Natural killer cell treated with Interleukin-12 subunit alpha and Interleukin-12 subunit beta and Interleukin-15 and Interleukin-18, amount 100 ng/mL, for 72 hours (primary cell): ENCODE measurements at places on chromosomes 4 and X.

DNA sequence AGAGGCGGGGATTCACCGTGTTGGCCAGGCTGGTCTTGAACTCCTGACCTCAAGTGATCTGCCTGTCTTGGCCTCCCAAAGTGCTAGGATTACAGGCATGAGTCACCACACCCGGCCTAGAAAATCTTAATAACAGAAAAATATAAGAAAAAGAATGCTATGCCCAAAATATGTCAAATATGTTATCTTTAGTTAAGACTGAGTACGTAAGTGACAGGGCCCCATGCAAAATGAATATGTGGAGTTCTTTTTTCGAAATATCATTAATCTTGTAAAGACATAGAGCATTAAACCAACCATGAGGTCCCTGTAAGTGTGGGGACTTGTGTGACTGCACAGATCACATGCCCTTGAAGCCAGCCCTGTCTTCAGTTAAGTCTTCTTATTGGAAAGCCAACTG, 8.9 kb upstream of the ZNF518B start:
- DNase-seq, result no peak

- no peak for DNase-seq
Observed at GRCh38 chr4:175421506-175421905, 390.6 kb downstream of the GPM6A start.

GRCh38 chr4:37139987-37140386, 104.6 kb upstream of the NWD2 start:
- DNase-seq, result no peak

- no peak for DNase-seq
Observed at GRCh38 chr4:80812145-80812544, 218.4 kb upstream of the BMP3 start.

GRCh38 chr4:15004739-15005301, 2.5 kb downstream of the CPEB2 start:
- DNase-seq, result peak; percentile 75

GRCh38 chr4:172104539-172104938, 291.3 kb downstream of the GALNTL6 start:
- no peak for DNase-seq

GRCh38 chrX:81537723-81538122, 335.8 kb downstream of the SH3BGRL start:
- no peak for DNase-seq

- DNase-seq, result no peak
Observed at GRCh38 chrX:118047446-118048186, 69.0 kb downstream of the KLHL13 start.

GRCh38 chr4:94342694-94343093, at the start of gene HPGDS:
TSS of gene HPGDS (minus strand) at chr4:94342836. CDS start at chr4:94334629, 8,207 bp downstream.
- no peak for DNase-seq

DNA sequence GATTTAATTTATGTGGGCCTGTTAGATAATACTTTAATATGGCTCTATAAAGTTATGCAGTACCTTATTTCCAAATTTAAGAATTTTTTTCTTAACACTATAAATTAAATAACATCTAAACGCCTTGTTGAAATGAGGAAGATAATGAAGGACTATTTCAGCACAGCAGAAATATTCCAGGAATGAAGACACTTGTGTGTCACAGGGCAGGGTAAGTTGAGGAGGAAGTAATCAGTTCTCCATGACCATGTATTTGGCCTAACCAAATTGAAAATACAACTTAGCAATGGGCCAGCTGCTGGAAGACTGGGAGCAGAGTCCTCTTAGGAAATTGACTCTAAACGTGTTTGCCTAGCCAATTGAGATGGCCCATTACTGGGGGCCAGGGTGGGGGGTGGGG, 16.9 kb downstream of the CXCL3 start:
- DNase-seq, result no peak

GRCh38 chr4:25378437-25378743, 1.3 kb downstream of the ANAPC4 start:
- no peak for DNase-seq
